ENCODE measurements at places on chromosomes 7 and 10.

- peak; percentile 2 for DNase-seq
Observed at GRCh38 chr7:27221201-27221797, 21.3 kb upstream of the EVX1 start.

- DNase-seq = no peak
Observed at GRCh38 chr10:118868589-118868988, 113.8 kb upstream of the CACUL1 start.

DNA sequence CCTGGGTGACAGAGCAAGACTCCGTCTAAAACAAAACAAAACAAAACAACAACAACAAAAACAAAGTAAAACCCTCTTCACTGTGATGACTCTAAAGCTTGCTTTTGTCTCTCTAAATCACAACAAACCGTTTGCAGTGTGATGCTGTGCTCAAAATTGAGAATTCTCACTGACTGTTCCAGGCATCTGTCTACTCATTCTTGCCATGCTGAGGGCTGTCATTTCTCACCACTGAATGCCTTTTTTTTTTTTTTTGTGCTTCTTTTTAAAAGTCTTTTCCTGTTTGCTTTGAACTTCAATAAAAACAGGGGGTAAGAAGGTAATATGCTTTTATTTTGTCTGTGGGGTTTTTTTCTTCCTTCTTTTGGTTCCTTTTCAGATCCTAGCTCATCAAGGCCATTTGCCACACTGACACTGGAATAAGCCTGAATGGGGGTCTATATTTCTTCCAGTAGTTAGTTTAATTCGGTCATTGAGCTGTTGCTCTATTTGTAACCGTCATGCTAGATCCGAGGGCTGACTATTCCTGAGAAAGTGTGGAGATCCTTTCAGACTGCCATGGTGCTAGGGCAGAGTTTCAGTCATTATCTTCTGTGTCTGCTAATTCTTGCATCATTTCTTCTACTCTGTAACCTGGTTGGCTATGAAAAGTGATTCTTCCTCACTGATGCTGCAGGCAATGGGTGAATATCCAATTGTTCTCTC lies 10.6 kb downstream of the FAS start:
- no peak for DNase-seq

- no peak for DNase-seq
Observed at GRCh38 chr7:94890216-94890615, 17.2 kb upstream of the PPP1R9A start.

DNA sequence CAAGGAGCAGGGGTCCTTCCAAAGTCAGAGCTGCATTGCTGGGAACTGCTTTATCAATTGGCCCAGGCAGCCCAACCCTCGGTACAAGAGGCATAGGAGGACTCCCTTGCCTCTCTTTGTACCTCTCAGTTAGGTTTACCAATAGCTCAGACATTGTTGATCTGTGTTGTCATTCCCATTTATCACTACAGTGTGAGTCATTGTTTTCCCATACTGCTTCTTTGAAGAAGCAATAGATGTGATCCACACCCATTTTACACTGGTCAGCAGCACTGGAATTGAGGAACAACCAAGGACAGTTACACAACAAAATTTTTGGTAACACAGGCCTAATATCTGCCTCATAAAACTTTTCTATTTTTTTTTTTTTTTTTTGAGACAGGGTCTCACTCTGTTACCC lies 307.2 kb downstream of the SNX13 start:
- DNase-seq = no peak

- peak; percentile 36 for DNase-seq
Observed at GRCh38 chr10:21518149-21518640, 7.3 kb downstream of the SKIDA1 start.

GRCh38 chr7:156560075-156560474 lies 80.5 kb upstream of the RNF32 start:
- DNase-seq = no peak

GRCh38 chr7:8629504-8629903 lies 196.1 kb downstream of the NXPH1 start:
- no peak for DNase-seq

- DNase-seq = peak; percentile 25
Observed at GRCh38 chr10:89001729-89002072, 11.1 kb downstream of the FAS start.

DNA sequence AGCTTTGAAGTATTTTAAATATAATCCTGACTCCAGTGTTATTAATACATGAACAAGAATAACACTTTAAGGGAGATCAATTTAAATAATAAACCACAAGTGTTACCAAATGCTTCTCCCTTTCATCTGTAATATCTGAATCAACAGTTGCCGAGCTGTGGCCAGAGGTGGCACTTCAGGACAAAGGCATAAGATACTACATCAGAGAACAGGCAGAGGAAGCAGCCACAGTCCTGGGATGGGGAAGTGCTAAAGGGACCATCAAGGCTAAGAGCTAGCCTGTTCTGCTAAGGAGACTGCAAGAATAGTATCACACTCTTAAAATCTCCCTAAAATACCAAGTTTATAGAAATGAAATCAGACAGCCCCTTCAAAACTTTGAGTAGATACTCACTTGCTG lies 378.2 kb upstream of the PRKCQ start:
- DNase-seq = no peak

DNA sequence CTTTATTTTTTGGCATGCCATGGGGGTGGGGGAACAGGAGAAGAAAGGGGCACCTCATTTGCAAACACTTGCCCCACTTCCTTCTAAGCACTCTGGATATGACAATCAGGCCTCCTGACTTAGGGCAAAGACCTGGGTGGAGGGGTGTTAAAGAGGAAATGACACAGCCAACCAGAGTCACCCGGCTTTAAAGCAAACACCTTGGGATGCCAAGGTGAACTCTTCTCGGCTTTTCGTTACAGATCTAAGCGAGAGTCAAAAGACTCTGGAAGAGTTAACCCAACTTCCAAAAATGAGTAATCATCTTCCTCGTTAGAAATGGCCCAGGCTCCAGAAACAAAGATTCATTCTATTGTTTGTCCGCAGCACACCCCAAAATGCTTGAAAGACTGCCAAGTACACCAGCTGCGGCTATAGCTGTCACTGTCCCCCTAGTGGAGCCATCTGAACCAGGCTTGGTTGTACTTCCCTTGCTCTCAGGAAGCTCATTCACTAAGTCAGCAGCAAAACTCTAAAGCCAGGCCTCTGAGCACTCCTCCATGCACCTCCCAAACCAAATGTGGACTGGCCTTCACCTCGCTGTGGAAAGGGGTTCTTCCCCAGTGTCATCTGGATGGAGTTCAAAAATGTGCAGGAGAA lies 24.8 kb downstream of the FAM53B start:
- peak; percentile 85 for DNase-seq

- DNase-seq = no peak
Observed at GRCh38 chr10:112393827-112394226, 19.9 kb downstream of the ACSL5 start.

Measured in femur (tissue), 1 donor.